ENCODE measurements at places on chromosomes 4 and X.

GRCh38 chr4:126777649-126778048 lies 855.1 kb upstream of the INTU start:
- no peak for DNase-seq

DNA sequence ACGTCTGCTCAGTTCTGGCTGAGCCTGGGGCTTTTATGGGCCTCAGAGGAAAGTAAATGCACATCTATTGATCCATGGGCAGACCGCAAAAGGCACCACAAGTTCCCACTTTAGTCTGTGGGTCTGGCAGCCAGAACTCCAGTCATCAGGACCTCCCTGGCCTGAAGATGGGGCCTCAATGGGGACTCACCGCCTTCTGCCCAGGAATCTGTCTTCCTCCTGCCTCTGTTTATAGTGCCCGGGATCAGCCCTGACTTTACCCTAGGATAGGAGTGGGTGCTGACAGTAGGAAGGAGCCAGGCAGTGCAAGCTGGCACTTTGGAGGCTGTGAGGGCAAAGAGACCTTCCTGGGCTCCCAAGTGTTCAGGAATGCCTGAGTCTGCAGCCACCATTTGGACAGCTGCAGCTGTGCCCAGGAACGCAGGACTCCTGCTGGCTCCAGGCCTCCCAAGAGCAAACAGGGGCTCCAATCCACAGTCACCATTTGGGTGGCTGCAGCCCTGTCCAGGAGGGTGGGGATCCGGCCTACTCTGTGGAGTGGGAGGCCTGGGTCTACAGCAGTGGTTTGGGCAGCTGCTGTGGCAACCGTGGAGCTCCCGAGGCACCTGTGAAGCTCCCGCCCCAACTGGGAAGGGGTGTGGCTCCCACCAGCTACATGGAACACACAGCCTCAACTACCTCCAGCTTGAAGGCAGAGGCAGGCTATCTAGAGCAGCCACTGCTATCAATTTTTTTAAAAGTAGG lies 1440.9 kb upstream of the ADGRL3 start:
- DNase-seq = no peak

GRCh38 chr4:108346818-108347210 lies 178.1 kb upstream of the LEF1 start:
- DNase-seq = no peak

DNA sequence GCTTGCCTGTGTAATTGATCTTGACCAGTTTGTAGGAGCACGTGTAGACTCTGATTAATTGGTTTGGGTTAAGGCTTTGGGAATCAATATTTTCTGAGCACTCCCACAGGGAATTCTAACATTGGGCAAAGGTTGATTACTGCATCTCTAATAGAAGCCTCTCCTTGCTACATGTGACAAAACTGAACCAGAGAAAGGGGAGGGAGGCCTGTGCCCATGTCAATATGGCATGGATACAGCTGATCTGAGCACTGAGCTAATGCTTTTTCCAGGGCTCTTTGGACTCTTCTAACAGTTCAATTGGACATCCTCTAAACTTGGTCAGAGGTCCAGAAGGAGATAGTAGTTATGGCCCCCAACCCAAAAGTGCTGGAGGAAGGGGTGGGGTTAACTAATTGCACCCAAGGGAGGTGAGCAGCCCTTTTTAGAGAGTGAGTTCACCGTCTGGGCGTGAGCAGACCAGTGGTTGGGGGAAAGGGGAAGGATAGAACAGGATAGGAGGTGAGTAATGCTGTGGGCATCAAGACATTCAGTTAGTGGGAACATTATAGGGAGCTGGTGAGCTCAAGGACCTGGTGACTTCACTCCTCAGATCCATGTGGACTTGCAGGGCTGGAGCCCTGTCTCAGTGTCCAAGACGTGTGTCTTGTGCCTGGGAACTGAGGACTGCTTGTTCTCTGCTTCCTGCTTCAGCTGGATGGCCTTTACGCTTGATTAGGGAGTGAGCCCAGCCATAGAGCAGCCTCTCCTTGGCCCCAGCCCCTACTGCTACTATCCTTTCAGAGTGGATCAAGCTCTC lies 22.8 kb downstream of the MSN start:
- DNase-seq = no peak

- DNase-seq = no peak
Measured at GRCh38 chr4:99816545-99817308, at the start of gene DAPP1. Gene DAPP1 (plus strand): TSS chr4:99816827. CDS start chr4:99816914, 87 bp downstream.

DNA sequence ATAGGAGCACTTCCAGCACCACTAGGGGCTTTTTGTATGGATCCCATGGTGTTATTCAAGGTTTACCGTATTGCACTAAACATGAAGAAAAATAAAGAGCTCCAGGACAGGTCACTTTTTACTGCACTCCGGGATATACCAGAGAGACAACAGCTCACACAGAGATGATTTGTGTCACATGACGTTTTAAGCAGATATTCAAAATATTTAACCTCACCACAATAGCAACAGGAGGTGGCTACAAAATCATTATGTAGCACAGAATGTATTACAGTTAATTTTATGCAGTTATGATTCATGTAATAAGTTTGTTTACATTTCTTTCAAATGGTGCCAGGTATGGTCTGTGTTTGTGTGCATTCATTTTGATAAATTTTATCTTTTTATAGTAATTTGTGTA lies 100.6 kb downstream of the LUZP4 start:
- DNase-seq = peak; percentile 6

GRCh38 chr4:172018358-172018757 lies 205.2 kb downstream of the GALNTL6 start:
- DNase-seq = no peak

GRCh38 chrX:133985164-133985966 lies at the start of gene GPC3:
Gene GPC3 (minus strand): TSS chrX:133985594.
- peak; percentile 6 for DNase-seq
